ENCODE measurements at places on chromosomes 1 and 21.

GRCh38 chr1:42423681-42424080 is 32.1 kb downstream of the ZMYND12 start:
- DNase-seq, result no peak

DNA sequence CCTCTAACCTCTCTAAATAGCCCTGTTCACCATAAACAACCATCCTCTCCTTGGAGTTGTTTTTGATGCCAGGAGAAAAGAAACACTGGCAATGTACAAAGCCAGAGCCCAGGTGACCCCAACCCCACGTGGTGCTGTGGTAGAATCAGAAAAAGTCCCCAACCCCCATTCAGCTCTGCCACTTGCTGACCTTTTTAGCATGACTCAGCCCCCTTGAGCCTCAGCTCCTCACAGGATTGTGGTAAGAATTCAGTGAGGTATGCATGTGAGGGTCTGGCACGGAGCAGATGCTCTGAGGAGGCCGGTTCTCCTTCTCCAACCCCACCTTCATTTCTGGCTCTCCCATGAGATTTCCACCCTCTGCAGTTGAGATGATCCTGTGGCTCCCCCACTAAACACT is 11.1 kb upstream of the CHI3L1 start:
- DNase-seq, result no peak

DNA sequence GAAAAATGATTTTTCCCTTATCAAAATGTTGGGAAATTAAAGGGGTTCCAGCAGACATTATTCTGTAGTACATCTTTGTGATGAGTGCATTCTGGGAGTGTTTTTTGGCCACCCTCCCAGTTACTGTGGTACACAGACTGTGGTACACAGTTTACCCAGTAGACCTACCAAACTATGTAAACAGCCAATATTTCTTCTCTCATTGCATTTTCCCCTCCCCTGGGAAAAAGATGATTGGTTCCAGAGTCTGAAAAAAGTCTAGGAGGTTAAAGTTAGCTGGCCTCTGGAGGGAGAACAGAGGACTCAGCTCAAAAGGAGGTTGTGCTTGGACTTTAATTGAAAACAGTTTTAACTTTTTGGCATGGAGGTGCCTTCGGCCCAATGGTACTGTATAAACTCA is 42.5 kb downstream of the PGM1 start:
- DNase-seq, result no peak

DNA sequence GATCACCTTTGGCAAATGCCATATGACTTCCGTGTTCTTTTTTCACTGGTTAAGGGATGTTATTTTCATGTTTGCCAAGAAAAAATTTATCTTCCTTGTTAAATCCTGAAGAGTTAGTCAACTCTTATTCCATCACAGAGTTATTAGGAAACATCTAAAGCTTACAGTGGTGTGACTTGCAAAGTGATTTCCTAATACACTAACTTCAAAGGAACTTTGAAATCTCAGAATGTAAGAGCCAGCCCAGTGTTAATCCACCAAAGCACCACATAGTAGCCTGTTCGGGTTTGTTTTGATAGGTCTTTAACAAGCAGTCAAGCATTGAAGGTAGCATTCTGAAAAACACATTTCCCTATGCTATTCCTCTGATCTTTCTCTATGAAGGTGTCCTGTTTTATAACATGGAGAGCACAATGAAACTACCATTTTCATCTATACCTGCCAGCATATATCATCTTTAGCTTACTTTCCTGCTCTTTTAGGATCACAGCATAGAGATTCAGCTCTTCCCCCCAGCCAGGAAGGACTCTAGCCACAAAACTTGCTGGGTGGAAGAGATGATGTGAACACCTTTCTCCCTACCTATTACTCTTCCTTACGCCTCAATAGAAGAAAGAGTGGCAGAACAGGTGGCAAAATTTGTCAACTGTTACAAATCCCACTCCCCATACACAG is 82.4 kb upstream of the MAGI3 start:
- DNase-seq, result no peak

DNA sequence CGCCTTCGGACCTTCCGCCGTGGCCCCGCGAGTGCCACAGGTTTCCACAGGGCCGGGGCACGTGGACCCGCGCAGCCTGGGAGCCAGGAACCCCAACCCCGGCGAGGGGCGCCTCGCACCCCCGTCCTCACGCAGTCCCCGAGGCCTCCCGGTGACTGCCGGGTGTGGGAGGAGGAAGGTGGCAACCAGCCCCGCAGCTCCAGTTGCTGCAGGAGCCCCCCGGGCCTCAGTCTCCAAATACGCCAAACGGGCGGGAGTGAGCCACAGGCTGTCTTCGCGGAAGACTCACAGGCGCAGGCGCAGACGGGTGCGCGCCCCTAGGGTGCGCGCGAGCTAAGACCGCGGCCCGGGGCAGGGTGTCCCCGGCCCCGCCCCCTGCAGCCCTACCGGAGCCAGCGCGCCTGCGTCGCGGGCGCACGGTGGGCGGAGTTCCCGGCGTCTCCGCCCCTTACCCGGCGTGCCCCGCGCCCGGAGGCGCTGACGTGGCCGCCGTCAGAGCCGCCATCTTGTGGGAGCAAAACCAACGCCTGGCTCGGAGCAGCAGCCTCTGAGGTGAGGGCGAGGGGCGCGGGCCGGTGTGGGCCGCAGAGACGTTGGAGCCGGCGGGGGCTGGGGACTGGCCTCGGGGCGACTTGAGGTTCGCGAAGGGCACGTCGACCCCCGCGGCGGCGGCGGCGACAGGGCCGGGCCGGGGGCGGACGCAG is at the start of gene ARF1:
Gene ARF1 (plus strand): TSS at position 495 of the 704 bp plus-strand sequence. CDS start 14,407 bp downstream, outside the sequence.
- DNase-seq, result peak; percentile 100

GRCh38 chr1:86957221-86957620 is 42.8 kb downstream of the HS2ST1 start:
- no peak for DNase-seq

- no peak for DNase-seq
Observed at GRCh38 chr1:216046336-216046735, 376.9 kb downstream of the USH2A start.

DNA sequence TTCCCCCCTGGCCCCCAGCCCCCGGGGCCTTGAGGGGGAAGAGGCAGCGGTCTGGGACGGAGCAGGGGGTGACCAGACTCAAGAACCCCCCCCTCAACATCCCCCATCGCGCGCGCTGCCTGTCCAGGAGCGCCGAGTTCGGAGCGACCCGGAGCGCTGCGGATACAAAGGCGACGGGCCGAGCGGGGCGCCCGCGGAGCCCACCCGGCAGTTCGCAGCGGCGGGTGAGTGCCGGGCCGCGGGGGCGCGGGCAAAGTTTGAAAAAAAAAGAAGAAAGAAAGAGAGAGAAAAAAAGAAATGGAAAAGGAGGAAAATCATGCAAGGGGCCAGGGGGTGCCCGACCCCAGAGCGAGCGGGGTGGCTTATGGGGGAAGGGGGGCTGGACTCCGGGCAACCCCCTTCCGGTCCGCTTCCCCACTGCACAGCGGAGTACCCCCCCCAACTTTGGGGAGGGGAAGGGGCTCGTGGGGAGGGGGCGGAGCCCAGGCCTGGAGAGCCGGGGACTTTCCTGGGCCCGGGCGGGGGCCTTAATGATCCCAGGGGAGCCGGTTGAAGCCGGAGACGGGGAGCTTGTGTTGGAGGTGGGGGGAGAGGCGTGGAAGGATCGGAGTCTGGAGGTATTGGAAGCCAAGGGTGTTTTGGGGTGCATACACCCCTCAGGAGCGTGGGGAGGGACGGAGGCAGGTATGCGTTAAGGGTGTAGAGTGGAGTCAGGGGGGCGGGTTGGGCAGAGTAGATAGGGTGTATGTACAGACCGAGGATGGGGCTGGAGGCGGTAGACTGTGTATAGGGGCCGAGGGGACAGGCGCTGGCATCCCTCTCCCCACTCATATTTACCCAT is 502 bp downstream of the VANGL2 start:
- peak; percentile 89 for DNase-seq

GRCh38 chr1:41810446-41810845 is 108.3 kb downstream of the HIVEP3 start:
- peak; percentile 70 for DNase-seq

DNA sequence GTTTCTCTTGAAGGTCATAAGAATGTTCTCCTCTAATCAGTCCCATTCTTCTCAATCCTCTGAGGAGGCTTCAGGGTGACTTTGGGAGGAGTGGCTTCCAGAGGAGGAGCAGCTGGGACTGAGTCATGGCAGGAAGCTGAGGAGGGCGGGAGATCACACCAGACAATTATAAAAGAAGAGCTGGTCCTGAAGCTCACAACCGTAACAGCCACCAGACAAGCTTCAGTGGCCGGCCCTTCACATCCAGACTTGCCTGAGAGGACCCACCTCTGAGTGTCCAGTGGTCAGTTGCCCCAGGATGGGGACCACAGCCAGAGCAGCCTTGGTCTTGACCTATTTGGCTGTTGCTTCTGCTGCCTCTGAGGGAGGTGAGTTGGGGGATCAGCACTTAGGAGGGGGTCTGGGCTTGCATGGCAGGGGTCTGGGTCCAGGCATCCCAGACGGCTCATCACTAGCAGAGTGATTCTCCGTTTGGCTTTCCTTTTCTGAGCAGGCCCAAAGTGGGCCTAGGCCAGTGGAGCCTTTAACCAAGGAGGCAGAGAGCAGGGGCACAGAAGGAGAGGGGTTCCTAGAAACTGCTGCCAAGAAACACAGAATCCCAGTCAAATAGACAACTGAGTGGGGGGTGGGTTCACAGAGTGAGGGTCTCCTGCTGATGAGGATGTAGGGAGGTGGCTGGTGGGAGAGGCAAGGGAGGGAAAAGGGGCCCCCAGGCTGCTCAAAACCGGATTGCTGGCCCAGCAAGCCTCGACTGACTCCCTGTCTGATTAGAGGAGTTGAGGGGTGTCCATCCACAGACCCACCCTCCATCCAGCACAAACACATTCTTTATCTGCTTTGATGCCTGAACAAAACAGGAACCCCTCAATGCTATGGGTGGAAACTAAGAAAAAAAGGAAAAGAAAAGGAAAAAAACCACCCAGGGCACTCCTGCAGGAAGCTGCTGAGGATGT is at the start of gene ECM1:
Gene ECM1 (plus strand): TSS at position 198 of the 953 bp plus-strand sequence. CDS start 101 bp downstream, at position 299.
- no peak for DNase-seq

DNA sequence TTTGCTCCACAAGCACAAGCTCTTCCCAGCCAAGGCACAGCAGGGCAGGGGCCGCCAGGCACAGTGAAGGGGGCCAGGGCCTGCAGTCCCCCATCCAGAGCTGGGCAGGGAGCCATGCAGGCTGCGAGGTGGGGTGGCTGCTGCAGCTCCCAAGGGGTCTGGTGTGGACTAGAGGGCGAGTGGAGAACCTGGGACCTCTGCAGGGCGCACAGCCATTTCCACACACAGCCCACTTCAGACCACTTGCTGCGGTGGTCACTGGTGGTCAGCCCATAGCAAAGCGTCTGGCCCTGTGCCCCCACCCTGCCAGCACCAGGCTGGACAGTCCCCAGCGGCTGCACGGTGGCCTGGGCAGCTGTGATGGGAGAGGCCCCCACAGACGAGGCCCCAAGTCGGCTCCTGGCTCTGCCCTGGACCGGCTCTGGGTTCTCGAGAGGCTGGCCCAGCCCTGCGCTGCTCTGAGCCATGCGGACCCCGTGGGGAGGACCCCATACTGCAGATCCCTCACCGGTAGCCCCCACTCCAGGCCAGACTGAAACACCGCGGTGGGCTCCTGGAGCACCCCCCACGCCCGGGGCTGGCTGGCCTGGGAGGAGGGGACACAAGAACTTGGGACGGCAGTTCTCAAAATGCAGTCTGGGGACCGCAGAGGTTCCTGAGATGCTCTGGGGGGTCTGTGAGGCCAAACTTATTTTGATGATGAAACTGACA is 47.1 kb upstream of the COL6A2 start:
- DNase-seq, result peak; percentile 32

DNA sequence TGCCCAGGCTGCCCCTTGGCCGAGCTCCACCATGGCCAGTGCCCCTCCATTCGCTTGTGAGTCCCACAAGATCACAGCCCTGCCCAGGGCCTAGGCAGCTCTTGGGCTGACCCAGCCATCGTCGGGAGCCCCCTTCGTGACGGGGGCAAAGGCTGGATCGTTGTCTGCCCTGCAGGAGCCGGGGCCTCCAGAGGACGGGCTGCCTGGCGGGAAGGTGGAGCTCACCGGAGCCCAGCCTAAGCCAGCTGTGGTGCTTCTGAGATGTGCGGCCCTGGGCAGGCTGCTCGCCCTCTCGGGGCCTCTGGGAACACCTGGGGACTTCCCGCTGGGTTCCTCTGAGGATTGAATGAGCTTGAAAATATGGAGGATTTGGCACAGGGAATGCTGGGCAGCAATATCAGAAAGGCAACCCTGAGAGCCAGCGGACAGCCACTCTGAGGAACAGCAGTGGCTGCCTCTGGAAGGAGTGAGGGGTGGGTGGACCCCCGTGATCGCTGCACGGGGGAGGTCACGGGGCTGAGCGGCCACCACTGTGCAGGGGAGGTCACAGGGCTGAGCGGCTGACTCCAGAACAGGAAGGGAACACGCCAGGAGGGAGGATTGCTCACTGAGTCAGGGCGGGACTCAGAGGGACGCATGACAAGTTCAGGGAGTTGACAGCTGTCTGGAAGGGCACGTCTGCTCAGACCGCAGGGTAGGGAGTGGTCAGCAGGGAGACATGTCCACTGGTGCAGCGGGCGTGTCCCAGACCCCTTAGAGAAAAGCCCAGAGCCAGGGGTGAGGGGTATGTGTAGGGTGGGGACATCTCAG is 19.3 kb downstream of the TP73 start:
- DNase-seq, result no peak

DNA sequence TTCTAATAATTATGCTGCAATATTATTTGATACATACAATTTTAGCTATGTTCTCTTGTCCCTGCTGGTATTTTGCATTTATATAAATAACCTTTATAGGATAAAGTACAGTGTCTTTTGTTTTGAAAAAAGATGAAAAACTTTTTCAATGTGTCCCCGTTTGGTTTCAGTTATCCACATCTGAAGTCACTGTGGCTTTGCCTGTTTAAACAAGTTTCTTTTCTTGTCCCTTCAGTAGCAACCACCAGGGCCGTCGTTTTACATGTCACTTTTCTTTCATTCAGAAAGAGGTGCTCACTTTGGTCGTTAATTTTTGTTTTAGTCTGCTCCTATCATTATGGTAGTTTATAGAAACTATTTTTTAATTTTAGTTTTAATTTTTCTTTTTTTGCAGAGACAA is 41.4 kb downstream of the RABGAP1L start:
- DNase-seq, result no peak

DNA sequence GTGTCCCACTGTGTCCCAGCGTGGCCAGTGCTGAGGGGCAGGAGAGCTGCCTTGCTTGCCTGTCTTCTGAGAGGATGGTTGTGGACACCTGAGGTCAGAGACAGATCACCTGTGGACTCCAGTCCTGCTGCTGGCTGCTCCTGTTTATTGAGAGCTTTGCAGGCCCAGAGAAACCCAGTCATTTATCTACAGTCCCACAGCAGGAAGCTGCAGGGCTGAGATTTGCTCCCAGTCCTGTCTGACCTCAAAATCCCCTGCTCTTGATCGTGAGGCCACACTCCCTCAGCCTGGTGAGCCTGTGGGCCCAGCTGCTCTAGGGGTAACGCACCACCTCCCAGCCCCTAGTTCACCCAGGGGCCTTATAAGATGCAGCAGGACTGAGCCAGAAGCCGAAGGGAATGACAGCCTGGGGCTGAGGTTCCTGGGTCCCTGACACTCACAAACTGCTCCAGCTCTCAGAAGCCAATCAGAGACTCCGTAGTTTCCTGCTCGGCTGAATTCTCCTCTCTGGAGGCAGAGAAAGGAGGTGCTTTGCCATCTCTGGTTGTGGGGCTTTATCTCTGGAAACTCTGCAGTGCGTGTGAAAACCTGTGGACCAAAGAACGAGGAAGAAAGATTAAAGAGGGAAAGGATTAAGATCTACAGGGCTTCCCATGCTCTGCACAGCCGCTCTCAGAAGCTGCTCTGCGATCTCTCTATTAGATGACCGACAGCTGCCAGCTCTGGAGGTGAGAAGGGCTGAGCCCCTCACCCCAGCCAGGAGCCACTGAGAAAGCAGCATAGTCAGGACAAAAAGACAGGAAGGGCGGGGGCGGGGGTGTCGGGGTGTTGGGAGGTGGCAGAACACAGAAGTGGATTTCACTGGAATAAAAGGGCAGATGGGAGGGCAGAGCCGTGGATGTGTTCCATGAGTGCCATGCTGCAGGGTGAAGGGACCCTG is 39.1 kb downstream of the UBIAD1 start:
- DNase-seq, result no peak
